ENCODE measurements at places on chromosomes 4 and X.

DNA sequence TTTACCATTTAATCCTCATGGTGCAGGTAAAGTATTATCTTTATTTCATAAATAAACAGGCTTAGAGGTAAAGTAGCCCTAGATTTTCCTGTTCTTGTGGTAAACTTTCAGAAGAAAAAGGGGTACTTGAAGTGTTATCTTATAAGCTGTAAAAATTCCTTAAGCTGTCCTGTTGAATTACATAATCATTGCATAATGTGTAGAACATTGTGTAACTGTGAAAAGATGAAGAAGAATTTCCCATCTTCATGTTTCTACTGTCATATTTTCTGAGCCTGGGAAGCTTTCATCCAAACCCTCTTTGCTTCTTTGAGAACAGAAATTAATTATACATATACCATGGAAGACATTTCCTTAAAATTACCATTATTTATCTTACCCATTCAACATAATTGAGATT is 90.5 kb downstream of the ELOVL6 start:
- peak; percentile 64 for DNase-seq

DNA sequence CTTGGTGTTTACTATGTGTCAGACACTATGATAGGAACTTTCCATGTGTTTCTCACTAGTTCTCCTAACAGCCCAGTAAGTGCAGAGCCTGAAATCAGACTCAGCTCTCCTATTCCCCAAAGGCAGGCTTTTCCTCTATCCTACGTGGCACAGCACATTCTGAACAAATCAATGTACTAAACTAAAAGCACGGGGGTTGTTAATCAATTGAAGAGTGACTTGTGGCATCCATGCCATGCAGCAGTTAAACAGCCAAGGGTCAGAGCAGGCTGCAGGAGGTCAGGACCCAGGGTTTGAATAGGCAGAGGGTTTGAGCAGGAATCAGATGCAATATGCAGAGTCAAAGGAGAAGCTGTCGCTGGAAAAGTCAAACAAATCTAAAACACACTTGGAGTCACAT is 289.7 kb upstream of the LDB2 start:
- no peak for DNase-seq

DNA sequence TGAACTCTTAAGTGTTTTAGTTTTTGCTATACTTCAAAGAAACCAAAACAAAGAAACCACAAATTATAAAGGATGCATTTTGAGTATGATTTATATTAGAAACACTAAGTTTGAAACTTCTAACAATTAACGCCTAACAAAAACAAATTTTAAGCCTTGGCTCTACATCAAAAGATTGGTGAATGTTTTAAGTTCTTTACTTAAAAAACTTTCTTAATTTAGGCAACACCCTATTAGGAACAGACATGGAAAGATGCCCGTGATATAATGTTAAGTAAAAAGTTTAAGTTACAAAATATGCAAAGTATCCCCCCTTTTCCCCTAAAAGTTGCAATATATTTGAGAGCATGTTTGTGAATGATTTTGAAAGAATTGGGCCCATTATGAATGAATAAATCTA is 21.2 kb downstream of the PROM1 start:
- no peak for DNase-seq

DNA sequence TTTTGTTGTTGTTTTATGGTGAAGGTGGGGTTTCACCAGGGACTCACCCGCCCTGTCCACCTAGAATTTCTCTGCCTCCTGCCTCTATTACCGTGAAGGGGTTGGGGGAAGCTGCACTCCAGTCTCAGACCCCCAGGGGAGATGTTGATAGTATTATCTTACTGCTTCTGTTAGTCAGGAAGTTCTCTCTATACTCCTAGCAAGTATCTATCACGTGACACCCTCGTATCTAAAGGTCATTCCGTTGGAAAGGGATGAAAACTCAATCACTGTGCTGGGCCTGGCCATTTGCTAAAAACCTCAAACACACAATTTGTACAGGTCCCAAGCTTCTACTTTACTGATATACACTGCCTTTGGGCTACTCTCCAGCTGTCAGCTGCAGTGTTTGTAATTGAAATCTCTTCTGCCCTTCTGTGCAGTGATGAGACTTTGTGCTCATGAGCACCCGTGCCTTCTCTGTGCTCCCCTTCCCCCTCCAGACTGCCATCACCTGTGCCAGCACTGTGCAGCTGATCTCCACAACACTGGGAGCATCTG is 188.5 kb upstream of the ANXA3 start:
- DNase-seq, result no peak

- peak; percentile 72 for DNase-seq
Observed at GRCh38 chrX:12950851-12951594, 23.9 kb upstream of the TMSB4X start.
